ENCODE measurements at places on chromosomes 6 and 20.
A peak's percentile ranks its signal among the peaks of the same experiment; 100 is the strongest.

- no peak for DNase-seq
Measured at GRCh38 chr6:57085471-57085870, 4.5 kb upstream of the ZNF451 start.

- DNase-seq: no peak
Measured at GRCh38 chr20:50876063-50876685, 55.1 kb downstream of the ADNP start.

DNA sequence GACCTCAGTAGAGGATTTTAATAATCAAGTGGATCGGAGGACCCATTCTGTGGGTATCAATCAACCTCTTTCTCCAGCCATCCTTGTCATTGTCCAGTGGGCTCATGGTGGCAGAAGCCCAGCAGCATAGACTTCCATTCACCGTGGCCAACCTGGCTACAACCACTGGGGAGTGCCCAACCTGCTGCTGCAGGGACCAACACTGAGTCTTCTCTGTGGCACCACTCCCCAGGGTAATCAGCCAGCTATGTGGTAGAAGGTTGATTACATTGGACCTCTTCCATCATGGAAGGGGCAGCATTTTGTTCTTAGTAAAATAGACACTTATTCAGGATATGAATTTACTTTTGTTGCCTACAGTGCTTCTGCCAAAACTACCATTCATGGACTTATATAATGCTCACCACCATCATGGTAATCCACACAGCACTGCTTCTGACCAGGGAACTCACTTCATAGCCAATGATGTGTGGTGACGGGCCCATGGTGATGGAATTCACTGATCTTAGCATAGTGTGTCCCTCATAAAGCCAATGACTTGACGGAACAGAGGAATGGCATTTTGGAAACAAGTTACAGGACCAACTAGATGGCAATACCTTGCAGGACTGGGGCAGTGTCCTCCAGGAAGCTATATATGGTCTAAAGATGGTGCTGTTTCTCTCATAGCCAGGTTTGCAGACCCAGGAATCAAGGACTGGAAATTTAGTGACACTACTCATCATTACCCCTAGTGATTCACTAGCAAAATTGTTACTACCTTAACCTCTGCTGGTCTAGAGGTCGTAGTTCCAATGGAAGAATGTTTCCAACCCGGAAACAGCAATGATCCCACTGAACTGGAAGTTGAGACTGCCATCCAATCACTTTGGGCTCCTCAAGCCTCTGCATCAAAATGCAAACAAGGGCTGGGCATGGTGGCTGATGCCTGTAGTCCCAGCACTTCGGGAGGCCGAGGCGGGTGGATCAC, 7.6 kb downstream of the CD24 start:
- DNase-seq: no peak

DNA sequence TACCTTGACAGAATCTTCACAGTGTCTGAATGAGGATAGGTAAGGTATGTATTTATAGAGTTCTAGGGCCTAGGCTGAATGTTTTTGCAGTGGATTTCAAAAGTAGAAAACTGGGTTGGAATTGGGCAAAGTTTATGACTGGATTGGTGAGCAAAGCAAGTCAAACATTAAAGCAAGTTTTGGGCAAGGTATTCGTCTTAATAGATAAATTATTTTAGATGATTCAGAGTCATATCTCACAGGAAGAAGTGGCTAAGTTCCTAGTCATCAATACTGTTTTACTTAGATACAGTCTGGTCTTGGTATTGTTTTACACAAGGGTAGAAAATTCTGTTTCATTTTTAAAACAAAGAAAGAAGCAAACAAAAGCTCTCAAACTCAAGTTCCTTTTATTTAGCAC, 284.1 kb upstream of the EPHA7 start:
- no peak for DNase-seq

DNA sequence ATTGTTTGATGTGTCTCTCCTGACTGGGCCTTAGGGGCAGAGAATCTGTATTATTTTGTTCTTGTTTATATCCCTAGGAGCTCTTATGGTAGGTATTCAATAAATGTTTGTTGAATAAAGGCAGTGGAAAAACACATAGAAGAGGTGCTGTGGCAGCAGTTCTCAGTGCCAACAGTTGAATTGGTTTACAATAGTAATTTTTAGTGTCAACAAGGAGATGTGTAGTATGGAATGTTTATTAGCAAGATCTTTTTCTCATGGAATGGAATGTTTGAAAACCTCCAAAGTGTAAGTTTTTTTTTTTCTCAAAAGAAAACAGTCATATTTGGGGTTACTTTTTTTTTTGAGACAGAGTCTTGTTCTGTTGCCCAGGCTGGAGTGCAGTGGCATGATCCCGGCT, 28.0 kb downstream of the ASXL1 start:
- no peak for DNase-seq

GRCh38 chr6:23174781-23175361, 605.5 kb downstream of the HDGFL1 start:
- DNase-seq: peak; percentile 88

Data from stromal cell of bone marrow (primary cell).